NCI-H524 (cell line): ENCODE measurements at places on chromosomes 6 and 20.

DNA sequence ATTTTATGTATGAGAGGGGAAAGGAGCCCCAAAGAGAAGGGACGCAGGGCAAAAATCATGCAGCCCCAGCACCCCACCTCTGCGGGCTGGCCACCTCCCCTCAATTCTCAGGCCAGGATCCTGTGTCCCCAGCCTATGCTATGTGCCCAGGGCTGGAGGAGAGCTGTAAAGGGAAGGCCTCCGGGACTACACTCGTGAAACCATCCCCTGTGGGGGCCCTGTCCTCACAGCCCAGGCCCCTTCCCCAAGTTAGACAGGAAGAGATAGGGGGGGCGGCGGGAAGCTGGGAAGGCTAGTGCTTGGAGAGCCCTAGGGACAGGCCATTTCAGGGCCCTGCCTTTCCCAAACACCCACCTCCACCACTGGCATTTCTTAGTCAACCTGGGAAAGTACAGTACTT is 1.4 kb upstream of the COL11A2 start:
- no peak for DNase-seq

GRCh38 chr20:18014411-18014810 is 43.3 kb downstream of the OVOL2 start:
- no peak for DNase-seq

DNA sequence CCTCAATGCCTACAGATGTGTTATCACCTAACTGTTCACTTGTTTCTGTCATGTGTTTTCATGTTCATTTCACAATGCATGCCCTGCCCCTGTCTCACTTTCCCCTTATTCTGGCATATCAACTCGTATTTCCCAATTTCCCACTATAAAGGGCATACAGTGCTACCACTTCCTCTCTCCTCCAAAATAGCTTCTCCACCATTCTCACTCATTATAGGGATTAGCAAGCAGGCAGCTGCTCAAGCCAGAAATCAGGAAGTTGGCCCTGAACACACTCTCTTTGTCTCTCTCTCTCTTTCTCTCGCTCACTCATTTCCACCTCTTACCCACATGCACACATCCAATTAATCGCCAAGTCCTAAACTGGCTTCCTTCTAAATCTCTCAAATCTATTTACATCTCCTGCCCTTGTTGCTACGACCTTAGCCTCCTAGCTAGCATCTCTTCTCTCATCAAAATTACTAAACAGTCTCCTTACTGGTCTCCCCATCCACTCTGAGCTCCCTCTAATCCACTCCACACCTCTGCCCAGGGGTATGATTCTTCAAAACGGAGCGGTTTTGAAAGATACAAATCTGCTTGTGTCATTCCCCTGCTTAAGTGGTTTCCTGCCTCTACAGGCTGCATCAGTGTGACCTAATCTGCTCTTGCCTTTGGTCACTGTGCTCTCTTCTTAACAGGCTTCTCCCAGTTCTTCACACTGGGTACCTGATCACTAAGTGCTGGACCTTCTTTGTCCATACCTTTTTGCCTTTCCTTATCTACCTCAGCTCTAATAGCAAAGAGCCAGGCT is 196.2 kb downstream of the BTBD9 start:
- no peak for DNase-seq

GRCh38 chr20:45890077-45890984 is 677 bp downstream of the NEURL2 start:
- peak; percentile 44 for DNase-seq

DNA sequence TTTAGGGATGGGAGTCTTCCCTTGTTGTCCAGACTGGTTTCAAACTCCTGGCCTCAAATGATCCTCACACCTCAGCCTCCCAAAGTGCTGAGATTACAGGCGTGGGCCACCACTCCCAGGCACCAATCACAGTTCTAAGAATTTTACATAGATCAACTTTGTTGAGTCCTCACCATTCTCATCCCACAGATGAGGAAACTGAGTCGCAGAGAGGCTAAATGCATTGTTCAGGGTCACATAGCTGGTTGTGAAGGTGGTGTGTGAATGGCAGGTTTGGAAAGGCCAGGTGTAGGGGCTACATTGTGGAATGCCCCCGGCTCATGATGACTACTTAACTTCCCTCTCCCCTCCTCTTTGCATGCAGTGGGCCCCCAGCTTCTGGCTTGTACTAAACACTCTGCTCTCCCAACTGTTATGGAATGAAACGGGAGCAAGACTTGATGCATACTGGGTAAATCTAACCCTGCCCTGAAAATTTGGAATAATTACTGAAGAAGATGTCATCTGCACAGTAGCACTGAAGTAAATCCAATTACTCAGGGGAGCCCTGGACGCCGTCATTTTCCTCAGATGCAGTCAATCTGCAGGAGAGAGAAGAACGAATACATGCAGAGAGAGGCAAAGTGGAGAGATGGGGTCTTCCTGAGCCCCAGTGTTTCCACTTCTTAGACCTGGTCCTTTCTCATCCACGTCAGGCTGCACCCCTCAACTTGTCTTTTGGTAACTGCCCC is 102.3 kb upstream of the ZNF217 start:
- DNase-seq = no peak

DNA sequence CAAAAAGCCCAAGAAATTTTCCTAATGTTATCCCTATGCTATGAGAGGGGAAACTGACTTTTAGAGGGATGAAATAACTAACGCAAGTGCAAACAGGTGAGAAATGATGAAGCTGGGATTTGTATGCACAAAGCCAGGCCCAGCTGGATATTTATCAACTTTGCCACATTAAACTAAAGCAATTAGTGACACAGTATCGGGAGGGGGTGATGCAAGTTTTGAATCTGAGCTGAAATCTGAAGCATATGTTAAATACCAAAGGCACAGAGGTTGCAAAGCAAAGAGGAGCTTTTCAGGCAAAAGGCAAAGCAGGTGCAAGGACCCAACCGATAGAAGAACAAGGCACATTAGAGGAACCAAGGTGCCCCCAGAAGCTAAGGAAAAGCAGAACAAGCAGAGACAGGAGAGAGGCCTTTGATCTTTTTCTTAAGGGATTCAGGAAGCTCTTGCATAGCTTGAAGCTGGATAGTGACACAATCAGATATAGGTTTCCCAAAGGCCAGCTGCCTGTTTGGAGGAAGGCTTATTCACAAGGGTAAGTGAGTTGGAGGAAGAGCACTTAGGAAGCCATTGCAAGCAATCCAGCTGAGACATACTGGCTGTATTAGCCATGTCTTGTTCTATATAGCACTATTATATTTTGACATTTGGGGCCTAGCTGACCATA is 207.5 kb downstream of the HIVEP2 start:
- DNase-seq = no peak

DNA sequence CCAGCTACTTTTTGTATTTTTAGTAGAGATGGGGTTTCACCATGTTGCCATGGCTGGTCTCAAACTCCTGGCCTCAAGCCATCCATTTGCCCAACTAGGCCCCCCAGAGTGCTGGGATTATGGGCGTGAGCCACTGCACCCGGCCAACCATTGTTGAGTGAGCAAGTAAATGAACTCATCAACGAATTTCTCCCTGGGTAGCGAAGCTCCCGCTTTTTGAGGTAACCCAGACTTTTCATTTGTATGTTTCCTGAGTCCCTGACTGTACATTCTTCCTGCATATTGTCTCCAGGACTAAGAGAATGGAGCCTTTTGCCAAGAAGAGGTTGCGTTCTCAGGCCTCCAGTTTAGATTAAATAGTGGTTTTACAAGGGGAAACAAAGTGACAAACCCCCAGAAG is 36.4 kb downstream of the RIPOR3 start:
- no peak for DNase-seq

- no peak for DNase-seq
Measured at GRCh38 chr6:42040856-42041480, 9.4 kb upstream of the TAF8 start.

GRCh38 chr6:54717849-54718455 is 128.6 kb upstream of the FAM83B start:
- DNase-seq = peak; percentile 23

DNA sequence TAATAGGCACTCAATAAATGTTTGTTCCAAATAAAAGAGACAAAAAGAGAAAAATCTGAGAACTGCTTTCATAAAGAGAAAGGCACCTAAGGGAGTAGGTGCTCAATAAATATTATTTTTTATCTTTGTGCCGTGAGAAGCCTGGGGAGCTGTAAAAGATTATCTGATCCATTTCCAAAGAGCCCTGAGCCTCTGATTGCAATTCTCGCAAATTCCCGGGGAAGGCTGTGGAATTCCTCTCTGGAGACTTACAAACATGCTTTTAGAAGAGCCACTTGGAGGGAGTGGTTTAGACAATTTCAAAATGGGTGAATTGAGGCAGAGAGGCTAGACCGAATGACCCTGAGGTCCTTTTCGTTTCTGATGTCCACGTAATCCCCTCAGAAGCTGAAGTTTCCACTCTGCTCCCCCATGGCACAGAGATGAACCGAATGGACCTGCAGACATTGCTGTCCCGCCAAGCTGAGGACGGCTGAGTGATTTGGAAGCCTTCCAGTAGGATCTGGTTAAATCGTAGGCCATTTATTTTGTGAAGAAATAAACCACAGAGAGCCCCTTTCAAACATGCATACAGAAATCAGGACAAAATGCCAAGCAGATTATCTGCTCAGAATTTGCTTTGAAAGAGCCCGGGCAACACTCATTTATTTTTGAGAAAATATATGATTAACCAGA is 77.8 kb downstream of the PKHD1 start:
- no peak for DNase-seq

- peak; percentile 21 for DNase-seq
Measured at GRCh38 chr6:154359161-154359574, 2.6 kb upstream of the IPCEF1 start.

- no peak for DNase-seq
Measured at GRCh38 chr20:9349249-9349648, 165.1 kb upstream of the LAMP5 start.

DNA sequence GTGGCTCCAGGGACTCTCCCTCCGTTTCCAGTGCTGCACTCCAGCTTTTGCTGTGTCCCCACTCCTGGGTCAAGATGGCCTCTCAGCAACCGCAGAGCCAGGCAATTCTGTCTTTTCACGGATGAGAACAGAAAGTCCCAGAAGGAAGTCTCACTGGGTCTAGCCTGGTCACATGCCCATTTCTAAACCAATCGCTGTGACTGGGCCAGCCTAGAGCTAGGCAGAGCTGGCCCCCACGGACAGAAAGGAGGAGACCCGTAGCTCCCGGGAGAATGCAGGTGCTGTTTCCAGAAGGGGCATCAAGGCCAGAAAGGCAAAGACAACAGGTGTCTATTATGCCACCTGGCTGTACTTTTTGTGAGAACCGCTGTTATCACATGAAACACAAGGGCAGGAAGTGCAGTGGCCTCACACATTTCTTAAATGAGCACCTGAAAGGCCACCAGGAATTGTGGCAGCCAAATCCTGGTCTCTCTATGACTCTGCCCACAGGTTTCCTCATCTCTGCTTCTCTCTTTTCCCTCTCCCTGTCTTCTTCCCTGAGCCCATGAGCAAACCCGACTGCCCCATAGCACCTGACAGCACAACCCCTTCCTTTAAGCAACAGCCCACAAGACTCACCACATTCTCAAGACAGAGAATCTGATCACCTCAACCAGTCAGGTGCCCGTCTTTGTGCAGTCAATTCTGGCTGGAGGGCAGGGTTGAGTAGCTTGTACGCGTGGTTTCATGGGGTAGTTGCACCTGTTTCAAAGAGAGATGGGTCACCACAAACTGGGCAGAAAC is 37.1 kb upstream of the B4GALT5 start:
- DNase-seq = no peak

- peak; percentile 69 for DNase-seq
Measured at GRCh38 chr6:27374824-27375612, 13.5 kb upstream of the ZNF391 start.

GRCh38 chr6:157274471-157275226 is 48.7 kb downstream of the TMEM242 start:
- DNase-seq = peak; percentile 82

DNA sequence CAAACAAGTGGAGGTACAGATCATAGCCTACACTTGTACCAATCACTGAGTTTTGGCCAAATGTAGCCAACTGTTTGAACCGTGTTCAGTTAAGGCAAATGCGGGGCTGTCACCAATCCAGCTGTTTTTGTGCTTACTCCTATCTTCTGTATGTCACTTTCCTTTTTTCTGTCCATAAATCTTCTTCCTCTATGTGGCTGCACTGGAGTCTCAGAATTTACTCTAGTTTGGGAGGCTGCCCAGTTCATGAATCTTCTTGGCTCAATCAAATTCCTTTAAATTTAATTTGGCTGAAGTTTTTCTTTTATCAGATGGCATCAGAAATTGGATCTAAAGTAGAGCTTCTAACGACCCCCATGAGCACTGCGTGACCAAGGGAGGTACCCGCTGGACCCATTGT is 11.7 kb upstream of the STX7 start:
- no peak for DNase-seq

DNA sequence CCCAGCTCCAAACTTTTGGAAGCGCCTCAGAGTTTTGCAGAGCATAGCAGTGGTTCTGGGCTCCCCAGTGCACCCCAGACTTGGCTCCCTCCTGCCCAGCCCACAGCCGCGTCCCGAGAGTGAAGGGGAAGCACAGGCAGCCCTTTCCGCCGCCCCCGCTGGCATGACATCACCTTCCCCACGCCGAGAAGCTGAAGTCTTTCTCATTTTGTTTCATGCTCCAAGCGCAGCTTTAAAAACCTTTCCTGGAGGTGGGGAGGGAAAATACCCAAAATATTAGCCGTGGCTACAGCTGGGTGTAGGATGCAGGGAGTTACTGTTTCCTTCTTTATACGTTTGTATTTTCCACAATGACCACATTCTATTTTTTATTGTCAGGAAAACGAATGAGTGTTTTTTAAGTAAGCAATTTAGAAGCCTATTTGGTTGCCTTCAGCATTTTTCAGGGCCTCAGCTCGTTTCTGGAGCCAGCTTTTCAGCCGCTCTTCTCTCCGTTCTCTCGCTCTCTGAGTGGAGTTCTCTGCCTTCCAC is 72.9 kb downstream of the SNX5 start:
- DNase-seq = no peak

DNA sequence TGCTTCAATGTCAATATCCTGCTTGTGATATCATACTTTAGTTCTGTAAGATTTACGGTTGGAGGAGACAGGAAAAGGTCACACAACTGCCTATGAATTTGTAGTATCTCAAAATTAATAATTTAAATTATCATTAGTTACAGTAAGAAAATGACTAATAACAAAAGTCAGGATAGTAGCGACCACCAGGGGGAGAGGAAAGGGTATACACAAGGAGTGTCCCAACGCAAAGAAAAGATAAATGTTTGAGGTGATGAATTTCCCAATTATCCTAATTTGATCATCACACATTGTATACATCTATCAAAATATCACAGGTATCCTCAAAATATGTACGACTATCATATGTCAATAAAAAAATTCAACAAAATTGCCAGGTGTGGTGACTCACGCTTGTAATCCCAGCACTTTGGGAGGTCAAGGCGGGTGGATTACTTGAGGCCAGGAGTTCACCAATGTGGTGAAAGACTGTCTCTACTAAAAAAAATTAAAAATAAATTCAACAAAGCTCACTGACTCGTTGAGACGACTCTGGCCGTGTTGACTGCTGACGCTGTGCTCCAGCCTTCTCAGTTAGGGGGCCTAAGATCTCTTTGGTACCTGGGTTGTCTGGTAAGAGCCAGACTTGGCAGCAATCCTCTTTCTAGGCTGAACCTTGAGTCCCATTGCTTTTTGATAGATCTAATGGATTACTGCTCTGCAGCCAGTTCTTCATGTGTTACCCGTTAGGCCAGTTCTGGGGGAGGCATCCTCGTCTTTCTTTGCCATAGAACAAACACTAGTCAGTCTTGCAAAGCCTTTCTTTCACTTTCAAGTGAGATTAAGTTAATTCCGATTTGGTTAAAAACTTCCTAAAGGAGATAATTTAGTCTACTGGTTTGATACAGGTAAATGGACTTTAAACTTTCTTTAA is 9.0 kb upstream of the OVOL2 start:
- DNase-seq = no peak

GRCh38 chr6:9272671-9273070 is 837.3 kb upstream of the SLC35B3 start:
- DNase-seq = no peak
